ENCODE measurements at places on chromosomes 5 and 9. TPM values are rescaled to one million over a fixed set of nuclear protein-coding genes. Genes with fewer than 3 reads are reported as not detected.

SPATA31E1 gene
- not detected for total RNA-seq

CD72 gene
- 0.13 TPM for total RNA-seq

DOK3 gene
- 4.3 TPM for total RNA-seq

OLFM1 gene
- 10.3 TPM for total RNA-seq

All from A549 treated with GW870086 at 1 μM for 4 hours (cell line).